Fibroblast of the aortic adventitia (primary cell): ENCODE measurements at places on chromosomes 4 and X. TPM values are rescaled to one million over a fixed set of nuclear protein-coding genes. Genes with fewer than 3 reads are reported as not detected.

PAGE2 gene
- total RNA-seq, result not detected in 2 replicates

SPANXD gene
- not detected in 2 replicates for total RNA-seq

TRMT44 gene
- 10.8 and 18.9 TPM in 2 replicates for total RNA-seq

HTRA3 gene
- 7.6 and 9.6 TPM in 2 replicates for total RNA-seq

NXF2 gene
- total RNA-seq, result not detected in 2 replicates

KCNIP4 gene
- total RNA-seq, result 0.82 and 1.7 TPM in 2 replicates

ERAS gene
- not detected in 2 replicates for total RNA-seq

FAT4 gene
- total RNA-seq, result 29.2 and 32.8 TPM in 2 replicates

TCEAL5 gene
- total RNA-seq, result not detected in 2 replicates

TMEM150C gene
- 0.45 and 1.9 TPM in 2 replicates for total RNA-seq

UNC5C gene
- 0.90 and 2.2 TPM in 2 replicates for total RNA-seq

PNCK gene
- total RNA-seq, result 0.33 TPM in 1 of 2 replicates, not detected in the other

SLIT2 gene
- total RNA-seq, result 46.4 and 65.1 TPM in 2 replicates

AVPR2 gene
- total RNA-seq, result not detected in 2 replicates

RIPPLY1 gene
- total RNA-seq, result not detected in 2 replicates

KCTD8 gene
- total RNA-seq, result 1.1 and 3.2 TPM in 2 replicates

TLR1 gene
- total RNA-seq, result 3.2 and 3.5 TPM in 2 replicates
